Stimulated activated CD8-positive, alpha-beta memory T cell treated with anti-CD3 and anti-CD28 coated beads, Interleukin-7, amount 100 ng/mL, for 1 hour (primary cell): ENCODE measurements at places on chromosomes 7 and 10.

- DNase-seq, result no peak
These were observed 444.7 kb downstream of the IPMK start for GRCh38 chr10:57822965-57823364.

- DNase-seq, result no peak
These were observed 80.7 kb upstream of the KIAA1217 start for GRCh38 chr10:24128066-24128730.

DNA sequence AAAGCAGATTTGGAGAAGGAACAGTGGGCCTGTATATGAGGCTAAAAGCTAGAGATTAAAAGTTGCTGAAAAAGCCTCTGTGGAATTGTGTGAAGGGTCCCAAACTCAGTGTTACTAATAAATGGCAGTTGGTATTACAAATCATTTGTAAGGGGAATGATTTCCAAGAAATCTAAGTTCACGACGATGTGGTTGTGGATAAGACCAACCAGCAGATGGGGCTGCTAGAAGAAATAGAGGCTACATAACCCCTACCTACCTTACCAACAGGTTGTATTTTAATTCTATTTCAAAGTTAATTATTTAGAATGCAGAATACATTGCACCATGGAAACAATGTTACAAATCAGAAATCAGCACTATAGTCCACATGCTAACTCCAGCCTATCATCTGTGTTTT lies 377.1 kb downstream of the HPSE2 start:
- DNase-seq, result no peak

DNA sequence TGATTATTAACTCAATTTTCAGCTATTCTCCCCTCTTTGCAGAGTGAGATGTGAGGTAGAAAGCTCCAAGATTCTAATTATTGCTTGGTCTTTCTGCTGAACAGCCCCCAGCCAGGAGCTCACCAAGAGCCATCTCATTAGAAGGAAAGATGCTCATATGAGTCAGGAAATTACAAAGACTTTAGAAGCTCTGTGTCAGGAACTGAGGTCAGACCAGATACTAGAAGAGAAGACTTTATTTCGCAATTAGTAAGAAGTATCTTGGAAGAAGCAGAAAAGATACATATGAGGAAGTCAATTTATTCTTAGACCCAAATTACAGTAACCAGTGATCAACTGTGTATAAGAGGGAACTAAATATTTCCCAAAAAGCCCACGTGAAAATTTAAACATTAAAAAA lies 626.9 kb downstream of the ZWINT start:
- DNase-seq, result no peak

- DNase-seq, result no peak
These were observed 58.5 kb downstream of the PAX2 start for GRCh38 chr10:100803908-100804307.
